ENCODE measurements at places on chromosomes 6 and 20. TPM values are rescaled to one million over a fixed set of nuclear protein-coding genes. Genes with fewer than 3 reads are reported as not detected.

The HTR1E gene
- not detected for total RNA-seq

The TOX2 gene
- 3.9 TPM for total RNA-seq

The PRRT1 gene
- 2.8 TPM for total RNA-seq

The DPPA5 gene
- total RNA-seq: not detected

The SYNDIG1 gene
- 4.6 TPM for total RNA-seq

The RCAN2 gene
- 19.8 TPM for total RNA-seq

The CLIC1 gene
- 276 TPM for total RNA-seq

The OR2B6 gene
- total RNA-seq: not detected

The WFDC10B gene
- 1.9 TPM for total RNA-seq

- DNase-seq: peak; percentile 84
Measured at GRCh38 chr6:24357336-24358218, at the start of gene DCDC2. Gene DCDC2 (minus strand): TSS chr6:24358059. CDS start chr6:24357750, 309 bp downstream.

GRCh38 chr6:18501663-18502013, 114.5 kb downstream of the RNF144B start:
- DNase-seq: no peak

- no peak for DNase-seq
Measured at GRCh38 chr6:72031471-72031870, 145.1 kb downstream of the RIMS1 start.

DNA sequence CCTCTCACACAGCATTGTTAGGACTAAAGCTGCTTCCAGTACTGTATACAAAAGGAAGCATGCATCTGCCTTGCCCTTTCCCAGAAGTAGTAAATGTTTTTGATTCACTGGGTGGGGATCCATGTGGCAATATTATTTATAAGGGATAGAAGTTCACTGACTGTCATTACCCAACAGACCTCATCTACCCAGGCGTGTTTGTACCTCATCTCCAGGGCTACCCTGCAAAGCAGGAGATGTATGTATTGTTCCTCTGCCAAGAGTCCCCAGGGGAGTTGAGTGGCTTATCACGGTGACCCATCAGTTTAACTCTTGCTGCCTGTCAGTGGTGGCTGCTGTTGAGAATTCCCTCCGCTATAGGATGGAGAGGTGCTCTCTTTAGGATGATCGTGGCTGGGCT, 42.5 kb downstream of the SLC24A3 start:
- peak; percentile 29 for DNase-seq

DNA sequence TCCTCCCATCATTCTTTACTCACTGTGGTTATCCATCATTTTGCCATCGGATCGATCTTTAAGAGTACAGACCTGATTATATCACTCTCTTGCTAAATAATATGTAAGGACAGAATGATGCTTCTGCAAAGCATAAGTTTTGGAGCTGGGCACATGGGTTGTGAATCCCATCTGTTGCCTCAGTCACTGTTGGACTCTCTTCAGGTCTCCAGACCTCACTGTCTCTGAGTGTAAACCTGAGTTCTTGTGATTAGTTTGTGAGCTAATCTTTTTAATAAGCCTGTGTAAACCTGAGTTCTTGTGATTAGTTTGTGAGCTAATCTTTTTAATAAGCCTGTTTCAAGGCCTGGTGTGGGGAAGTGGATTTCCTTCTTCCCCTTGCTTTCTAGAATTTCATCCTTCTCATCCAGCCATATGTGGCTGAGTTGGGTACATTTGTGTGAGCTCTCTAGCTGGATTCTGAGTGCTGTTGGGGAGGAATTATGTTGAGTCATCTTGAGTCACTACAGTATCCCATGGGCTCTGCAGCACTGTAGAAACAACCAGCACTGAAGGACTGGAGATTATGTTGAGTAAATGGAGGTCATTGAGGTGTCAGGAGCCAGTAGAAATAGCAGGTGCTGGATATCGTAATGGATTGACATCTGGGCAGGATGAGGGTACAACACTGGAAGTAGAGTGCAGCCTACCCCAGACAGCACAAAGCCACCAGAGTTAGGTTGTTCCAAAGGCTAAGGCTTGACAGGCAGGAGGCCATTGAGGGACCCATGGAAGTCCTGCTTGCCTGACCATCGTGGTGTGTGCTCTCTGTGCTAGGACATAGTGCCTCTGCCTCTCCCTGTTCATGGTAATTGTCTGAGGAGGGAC, 52.4 kb downstream of the SCAND1 start:
- no peak for DNase-seq

- DNase-seq: no peak
Measured at GRCh38 chr6:167268683-167269280, 22.3 kb upstream of the UNC93A start.

DNA sequence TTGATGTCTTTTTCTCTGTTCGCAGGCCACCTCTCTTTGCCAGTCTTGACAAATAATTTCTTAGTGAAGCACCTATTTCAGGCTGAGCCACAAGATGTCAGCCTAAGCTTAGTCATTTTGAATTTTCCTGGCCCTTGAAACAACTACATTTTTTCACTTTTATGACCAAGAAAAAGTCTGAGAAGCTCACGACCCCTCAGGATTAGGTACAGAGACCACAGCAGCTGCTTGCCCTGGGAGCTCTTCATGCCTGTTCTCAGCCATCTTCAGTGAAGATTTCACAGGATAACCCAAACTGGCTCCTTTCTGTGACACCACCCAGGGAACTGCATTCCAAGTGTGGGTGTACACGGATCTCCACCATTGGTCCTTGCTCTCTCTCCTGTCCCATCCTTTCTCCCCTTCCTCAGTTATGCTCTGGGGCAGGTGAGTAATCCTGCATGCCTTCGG, 38.4 kb upstream of the SPTLC3 start:
- no peak for DNase-seq

GRCh38 chr6:106886922-106887797, 87.4 kb downstream of the CD24 start:
- no peak for DNase-seq

- no peak for DNase-seq
Measured at GRCh38 chr6:83097675-83098074, 30.2 kb downstream of the DOP1A start.

DNA sequence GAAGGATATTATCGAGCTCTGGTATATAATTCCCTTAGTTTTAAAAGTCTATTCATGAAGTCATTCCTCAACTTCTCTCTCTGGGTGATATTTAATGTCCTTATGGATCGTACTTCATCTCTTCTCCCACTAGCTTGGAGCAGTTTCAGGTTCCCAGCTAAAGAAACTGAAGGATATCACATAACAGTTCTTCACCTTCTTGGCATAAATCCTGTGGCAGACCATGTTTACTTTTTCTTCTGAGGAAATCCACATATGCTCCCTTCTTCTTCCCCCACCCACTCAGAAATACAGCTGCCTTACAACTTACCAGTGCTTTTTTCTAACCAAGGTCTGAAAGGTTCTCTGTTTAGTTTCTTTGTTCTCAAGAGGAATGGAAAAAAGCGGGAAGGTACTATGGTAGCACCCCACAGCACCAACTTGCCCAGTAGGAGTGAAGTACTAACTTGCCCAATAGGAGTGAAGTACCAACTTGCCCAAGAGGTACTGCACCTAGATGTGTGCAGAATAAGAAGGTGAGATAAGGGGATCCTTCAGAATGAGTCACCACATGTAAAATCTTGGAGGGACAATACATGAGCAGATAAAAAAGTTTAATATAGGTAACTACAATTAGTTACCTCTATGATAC, 53.1 kb downstream of the TSPYL4 start:
- DNase-seq: no peak

- DNase-seq: no peak
Measured at GRCh38 chr20:37244572-37244957, 17.0 kb downstream of the GHRH start.

DNA sequence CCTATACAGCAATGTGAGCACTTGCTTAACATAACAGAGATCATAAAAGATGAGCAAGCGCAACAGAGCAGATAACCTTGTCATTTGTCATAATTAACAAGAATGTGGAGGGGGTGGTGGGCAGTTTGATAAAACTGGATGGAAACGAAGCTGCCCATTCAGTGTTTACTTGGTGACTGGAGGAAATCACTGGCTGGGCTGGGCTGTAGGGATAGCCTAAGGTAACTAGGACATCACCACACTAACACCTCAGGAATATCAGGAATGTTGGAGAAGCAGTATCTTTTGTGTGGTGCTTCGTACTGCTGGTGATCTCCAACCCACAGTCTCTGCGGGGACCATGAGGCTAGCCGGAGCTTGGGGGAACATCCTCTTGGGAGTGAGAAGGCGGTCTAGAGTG, 218.4 kb downstream of the HIVEP2 start:
- DNase-seq: no peak

GRCh38 chr6:52726741-52727535, 36.3 kb downstream of the GSTA2 start:
- DNase-seq: no peak

GRCh38 chr6:170043150-170043819, 247.6 kb downstream of the DLL1 start:
- DNase-seq: no peak

- DNase-seq: no peak
Measured at GRCh38 chr20:47413189-47413588, 56.7 kb upstream of the ZMYND8 start.

DNA sequence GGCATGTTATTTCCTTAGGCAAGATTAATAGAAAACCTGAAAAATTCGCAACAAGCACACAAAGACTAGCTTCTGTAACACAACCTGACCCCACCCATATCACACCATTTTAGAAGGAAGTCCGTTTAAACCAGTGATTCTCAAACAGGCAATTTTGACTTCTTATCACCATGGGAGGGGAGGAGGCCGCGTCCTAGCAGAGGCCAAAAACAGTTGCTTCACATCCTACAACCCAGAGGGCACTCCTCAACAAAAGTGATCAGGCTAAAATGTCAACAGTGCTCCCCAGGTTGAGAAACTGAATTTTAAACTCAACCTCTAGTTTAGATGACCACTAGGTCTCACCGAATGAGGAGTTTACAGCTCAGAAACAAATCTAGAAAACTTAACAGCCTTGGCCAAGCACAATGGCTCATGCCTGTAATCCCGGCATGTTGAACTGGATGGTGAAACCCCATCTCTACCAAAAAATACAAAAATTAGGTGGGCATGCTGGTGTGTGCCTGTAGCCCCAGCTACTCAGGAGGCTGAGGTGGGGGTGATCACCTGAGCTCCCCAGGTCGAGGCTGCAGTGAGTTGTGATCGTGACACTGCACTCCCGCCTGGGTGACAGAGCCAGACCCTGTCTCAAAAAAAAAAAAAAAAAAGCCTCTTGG, 3.4 kb downstream of the SNX5 start:
- no peak for DNase-seq

GRCh38 chr6:4155848-4156466, 20.6 kb upstream of the ECI2 start:
- peak; percentile 85 for DNase-seq

DNA sequence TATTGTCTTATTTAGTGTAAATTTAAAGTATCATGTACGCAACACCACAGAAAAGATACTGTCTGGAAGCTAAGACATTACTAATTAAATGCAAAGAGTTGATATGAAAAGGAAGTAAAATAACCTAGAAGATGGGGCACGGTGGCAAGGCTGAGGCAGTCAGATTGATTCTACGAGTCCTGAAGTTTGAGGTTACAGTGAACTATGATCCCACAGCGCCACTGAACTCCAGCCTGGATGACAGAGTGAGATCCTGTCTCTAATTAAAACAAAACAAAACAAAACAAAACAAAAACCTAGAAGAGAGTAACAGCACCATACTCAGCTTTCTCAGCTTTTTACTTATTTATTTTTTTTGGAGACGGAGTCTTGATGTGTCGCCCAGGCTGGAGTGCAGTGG, 199.0 kb downstream of the PRKN start:
- no peak for DNase-seq

GRCh38 chr6:118467181-118467580, 80.9 kb upstream of the PLN start:
- DNase-seq: no peak

DNA sequence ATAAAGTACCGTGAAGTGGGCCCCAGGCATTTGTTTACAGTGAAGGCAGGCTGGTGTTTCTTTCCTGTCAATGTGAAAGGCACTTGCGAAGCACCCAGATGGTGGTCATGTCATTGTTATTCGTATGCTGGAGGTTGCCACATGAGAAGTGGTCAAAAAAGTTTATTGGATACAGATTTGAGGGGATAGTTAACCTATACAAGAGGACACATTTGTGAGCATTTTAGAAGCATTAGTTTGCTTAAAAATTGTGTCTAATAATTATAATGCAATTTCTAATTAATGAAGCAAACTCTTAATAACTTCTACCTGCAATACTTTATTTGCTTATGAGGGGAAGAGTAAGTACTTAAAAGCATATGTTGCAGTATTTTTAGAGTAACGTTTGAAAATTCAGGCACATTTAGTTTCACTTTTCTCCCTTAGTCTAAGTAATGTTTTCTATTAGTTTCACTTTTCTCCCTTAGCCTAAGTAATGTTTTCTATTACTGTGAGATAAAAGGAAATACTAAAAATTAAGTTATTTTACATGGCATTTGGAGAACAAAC, 120.7 kb upstream of the CLDN20 start:
- no peak for DNase-seq

GRCh38 chr6:11615214-11615602, 77.7 kb downstream of the TMEM170B start:
- no peak for DNase-seq

DNA sequence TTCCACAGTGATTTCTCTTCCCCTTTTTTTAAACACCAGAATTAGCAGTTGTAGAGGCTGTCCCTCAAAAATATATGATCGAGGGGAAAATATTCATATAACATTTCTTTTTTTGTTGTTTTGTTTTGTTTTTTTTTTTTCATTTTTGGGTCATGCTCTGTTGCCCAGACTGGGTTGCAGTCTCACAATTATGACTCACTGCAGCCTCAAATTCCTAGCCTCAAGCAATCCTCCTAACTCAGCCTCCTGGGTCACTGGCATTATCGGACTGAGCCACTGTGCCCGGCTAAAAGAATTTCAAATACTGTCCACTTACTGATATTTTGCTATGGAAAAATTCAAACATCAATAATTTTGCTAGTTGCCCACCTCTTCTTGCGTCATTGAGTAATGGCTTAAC, 134.0 kb downstream of the HFE start:
- no peak for DNase-seq

- no peak for DNase-seq
Measured at GRCh38 chr6:169269180-169270076, 15.8 kb upstream of the THBS2 start.

- DNase-seq: no peak
Measured at GRCh38 chr20:62305765-62306413, 3.1 kb downstream of the ADRM1 start.

DNA sequence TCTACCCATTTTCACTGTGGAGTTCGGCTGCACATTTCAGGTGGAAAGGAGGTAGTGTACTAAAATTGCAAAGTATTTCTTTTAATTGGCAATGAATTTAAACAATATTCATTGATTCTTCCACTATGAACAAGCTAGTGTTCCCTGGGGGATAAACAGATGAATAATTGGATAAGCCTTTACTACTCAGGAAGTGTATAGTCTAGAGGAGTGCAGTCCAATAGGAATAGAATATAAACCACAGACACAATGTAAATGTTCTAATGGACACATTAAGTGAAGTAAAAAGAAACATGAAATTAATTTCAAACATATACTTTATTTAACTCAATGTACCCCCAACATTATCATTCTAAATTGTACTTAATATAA, 28.7 kb downstream of the SGK1 start:
- DNase-seq: no peak

DNA sequence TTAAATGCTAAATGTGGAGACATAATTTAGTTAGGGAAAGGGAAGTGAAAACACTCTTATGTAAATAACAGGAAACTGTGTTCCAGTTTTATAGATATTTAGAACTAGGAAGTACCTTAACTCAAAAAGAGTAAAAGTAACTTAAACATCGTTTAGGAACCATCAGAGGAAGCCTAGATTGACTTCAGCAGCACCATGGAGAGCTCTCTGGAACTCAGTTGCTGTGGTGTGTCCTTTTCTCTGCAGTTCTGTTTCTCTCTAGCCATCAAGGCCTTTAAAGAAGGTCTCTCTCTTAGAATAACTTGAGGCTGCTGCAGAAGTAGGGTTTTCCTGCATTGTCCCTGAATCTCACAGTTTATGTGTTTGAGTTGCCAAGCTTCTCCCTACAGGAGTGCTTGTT, 26.9 kb downstream of the CLVS2 start:
- DNase-seq: no peak

Data from ureter (tissue), 1 donor.